Fibroblast of the aortic adventitia (primary cell): ENCODE measurements at places on chromosomes 3 and 15. TPM values are rescaled to one million over a fixed set of nuclear protein-coding genes. Genes with fewer than 3 reads are reported as not detected.

The DLL4 gene
- 0.08 and 0.09 TPM in 2 replicates for total RNA-seq

The GOLGA6B gene
- total RNA-seq, result not detected in 2 replicates

The GP5 gene
- total RNA-seq, result 0.09 and 0.49 TPM in 2 replicates

The TMC3 gene
- total RNA-seq, result under 0.01 TPM in 1 of 2 replicates, not detected in the other

The TAGLN3 gene
- not detected in 2 replicates for total RNA-seq

The C3orf85 gene
- not detected in 2 replicates for total RNA-seq

The SLC24A5 gene
- not detected in 2 replicates for total RNA-seq

The RAMAC gene
- 31.7 and 32.6 TPM in 2 replicates for total RNA-seq

The NANOGP8 gene
- total RNA-seq, result 0.81 TPM in 1 of 2 replicates, not detected in the other

The CLDN16 gene
- total RNA-seq, result 0.09 TPM in 1 of 2 replicates, not detected in the other

The MOBP gene
- not detected in 2 replicates for total RNA-seq

The C15orf62 gene
- 0.18 and 0.57 TPM in 2 replicates for total RNA-seq

The LRRC31 gene
- not detected in 2 replicates for total RNA-seq

The CFAP91 gene
- 0.81 and 0.98 TPM in 2 replicates for total RNA-seq

The EFCC1 gene
- total RNA-seq, result not detected in 2 replicates

The GTF2E1 gene
- 15.5 and 16.9 TPM in 2 replicates for total RNA-seq

The GRK7 gene
- total RNA-seq, result not detected in 2 replicates

The RAD54L2 gene
- total RNA-seq, result 19.2 and 20.2 TPM in 2 replicates

The GABRB3 gene
- 0.81 and 2.2 TPM in 2 replicates for total RNA-seq

The GATM gene
- total RNA-seq, result 0.18 and 0.57 TPM in 2 replicates

The C3orf80 gene
- 0.63 and 1.8 TPM in 2 replicates for total RNA-seq

The SYNM gene
- total RNA-seq, result 3.4 and 6.2 TPM in 2 replicates

The MAP6D1 gene
- 1.4 and 6.0 TPM in 2 replicates for total RNA-seq

The NTRK3 gene
- total RNA-seq, result 7.0 and 19.6 TPM in 2 replicates

The ERICH6 gene
- total RNA-seq, result 0.18 and 0.41 TPM in 2 replicates

The ITIH1 gene
- total RNA-seq, result 1.3 TPM in 1 of 2 replicates, not detected in the other

The CIP2A gene
- total RNA-seq, result 7.1 and 39.2 TPM in 2 replicates

The DHX30 gene
- 39.2 and 51.5 TPM in 2 replicates for total RNA-seq

The STRIT1 gene
- not detected in 2 replicates for total RNA-seq

The LIPH gene
- total RNA-seq, result 0.08 and 0.36 TPM in 2 replicates

The PRTG gene
- 0.45 and 2.3 TPM in 2 replicates for total RNA-seq

The SPG21 gene
- total RNA-seq, result 73.6 and 104 TPM in 2 replicates

The PPP1R14D gene
- total RNA-seq, result not detected in 2 replicates

The PP2D1 gene
- total RNA-seq, result not detected in 2 replicates

The ASTE1 gene
- 7.5 and 10.1 TPM in 2 replicates for total RNA-seq

The PLEKHO2 gene
- total RNA-seq, result 16.0 and 21.8 TPM in 2 replicates

The CYB561D2 gene
- total RNA-seq, result 12.2 and 15.8 TPM in 2 replicates

The THBS1 gene
- total RNA-seq, result 141 and 353 TPM in 2 replicates

The PROK2 gene
- total RNA-seq, result not detected in 2 replicates

The AMIGO3 gene
- 0.27 and 0.65 TPM in 2 replicates for total RNA-seq

The TERB2 gene
- not detected in 2 replicates for total RNA-seq

The KNL1 gene
- 1.3 and 35.9 TPM in 2 replicates for total RNA-seq
